ENCODE measurements at places on chromosomes 1 and 21.

DNA sequence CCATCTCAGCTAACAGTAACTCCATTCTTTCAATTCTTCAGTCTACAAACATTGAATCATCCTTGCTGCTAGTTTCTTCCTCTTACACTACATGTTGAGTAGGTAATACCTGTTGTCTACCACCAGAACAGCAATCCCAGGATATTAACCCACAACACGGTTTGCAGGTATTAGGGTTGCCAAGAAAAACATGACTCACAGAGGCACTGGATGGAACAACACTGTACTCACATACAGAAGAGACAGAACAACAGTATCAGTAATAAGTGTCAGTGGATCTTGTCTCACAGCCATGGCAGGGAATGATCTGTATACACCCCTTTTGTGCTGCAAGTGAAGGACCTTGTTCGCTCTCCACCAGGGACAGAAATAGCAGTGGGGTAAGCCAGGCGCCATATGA lies 212.1 kb downstream of the GPR52 start:
- DNase-seq = no peak

- no peak for DNase-seq
Observed at GRCh38 chr21:15868940-15869339, 139.2 kb downstream of the USP25 start.

- peak; percentile 38 for DNase-seq
Observed at GRCh38 chr1:39955547-39956539, 898 bp downstream of the MFSD2A start.

DNA sequence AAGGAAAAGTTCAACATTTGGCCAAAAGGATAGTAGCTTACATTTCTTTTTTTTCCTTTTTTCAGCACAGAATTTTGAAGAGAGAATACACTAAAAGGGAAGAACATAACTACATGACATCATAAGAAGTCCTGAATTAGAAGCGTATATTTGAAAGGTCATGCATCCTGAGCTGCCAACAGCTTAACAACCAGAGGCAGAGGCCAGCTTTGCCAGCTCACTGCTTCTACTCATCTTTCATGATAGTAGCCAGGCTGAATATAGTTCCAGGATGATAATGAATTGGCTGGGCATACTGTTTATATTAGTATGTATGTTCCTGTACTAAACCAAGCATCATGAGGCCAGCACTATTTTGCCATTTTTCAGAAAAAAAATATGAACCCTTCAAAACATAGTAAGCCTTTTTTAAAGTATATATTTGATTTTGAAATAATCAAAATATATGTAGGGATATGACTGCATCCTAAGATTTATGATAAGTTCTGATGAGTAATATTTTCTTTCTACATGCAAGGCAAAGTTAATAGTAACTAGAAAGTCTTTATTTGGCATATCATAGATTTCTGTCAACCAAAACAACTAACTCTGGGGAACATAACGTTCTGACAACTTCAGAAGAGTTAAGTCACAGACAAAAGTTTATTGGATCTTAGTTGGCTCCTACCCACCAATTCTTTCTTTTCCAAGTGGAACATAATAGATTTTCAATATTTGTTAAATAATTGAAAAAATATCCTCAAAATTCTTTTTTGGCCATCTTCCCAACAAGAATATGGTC lies 123.2 kb downstream of the DPYD start:
- no peak for DNase-seq

All from activated T-cell treated with anti-CD3 and anti-CD28 coated beads for 48 hours (primary cell).